ENCODE measurements at places on chromosomes 3 and 15. TPM values are rescaled to one million over a fixed set of nuclear protein-coding genes. Genes with fewer than 3 reads are reported as not detected.

- no peaks in the 10 kb centered on the region for H3K4me1 ChIP-seq
- H3K27me3 ChIP-seq = no peaks in the 10 kb centered on the region
- no peak overlapping the region for H3K27ac ChIP-seq
- no peak for DNase-seq
These were observed 346.9 kb upstream of the CDIN1 start for GRCh38 chr15:36232491-36232890.

GRCh38 chr3:130091958-130092357, 10.3 kb downstream of the ALG1L2 start:
- H3K4me3 ChIP-seq = no peak overlapping the region
- no peak for DNase-seq
- no peak overlapping the region for H3K27ac ChIP-seq

CCDC39 gene
- not detected for total RNA-seq

DNA sequence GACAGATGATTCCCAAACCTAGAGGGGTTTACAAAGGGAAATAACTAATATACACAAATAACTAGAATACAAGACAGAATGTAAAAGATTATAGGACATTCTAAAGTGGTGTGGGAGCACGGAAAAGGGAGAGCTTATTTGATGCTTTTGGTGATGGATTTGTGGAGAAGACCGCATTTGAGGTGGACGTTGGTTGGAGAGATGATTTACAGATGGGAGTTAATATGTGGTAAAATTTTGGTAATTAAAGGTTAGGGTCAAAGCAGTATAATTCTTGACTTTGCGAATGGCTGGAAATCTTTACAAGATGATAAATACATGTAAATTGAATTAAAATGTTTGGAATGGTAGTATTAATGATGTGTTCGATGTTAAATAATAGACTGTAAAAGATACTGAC, 1.2 kb downstream of the KNL1 start:
- H3K27me3 ChIP-seq = no peaks in the 10 kb centered on the region
- H3K4me1 ChIP-seq = no peaks in the 10 kb centered on the region
- H3K36me3 ChIP-seq = no peaks in the 10 kb centered on the region

- no peak for DNase-seq
- no peaks in the 10 kb centered on the region for H3K27me3 ChIP-seq
- no peaks in the 10 kb centered on the region for H3K4me1 ChIP-seq
- no peak overlapping the region for H3K27ac ChIP-seq
These were observed 94.5 kb downstream of the P3H2 start for GRCh38 chr3:190026154-190026553.

DNA sequence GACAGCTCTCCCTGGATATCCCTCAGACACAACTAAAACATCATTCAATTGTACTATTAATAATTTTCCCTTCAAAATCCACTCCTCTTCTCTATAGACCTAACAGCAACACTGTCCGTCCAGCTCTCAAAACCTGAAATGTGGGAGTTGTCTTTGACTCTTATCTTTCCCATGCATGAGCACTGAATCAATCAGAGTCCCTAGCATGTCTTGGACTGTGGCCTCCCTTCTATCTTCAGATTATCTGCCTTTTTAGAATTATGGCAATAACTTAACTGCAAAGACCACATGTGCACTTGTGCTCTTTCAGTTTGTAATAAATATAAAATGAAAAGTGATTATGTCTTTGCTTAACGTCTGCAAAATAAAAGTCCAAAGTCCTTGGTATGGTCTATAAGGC, 107.0 kb downstream of the UBE3A start:
- no peaks in the 10 kb centered on the region for H3K4me1 ChIP-seq
- peaks cover 5% of the 10 kb centered on the region for H3K36me3 ChIP-seq
- no peak overlapping the region for H3K27ac ChIP-seq
- no peak overlapping the region for H3K4me3 ChIP-seq
- no peaks in the 10 kb centered on the region for H3K27me3 ChIP-seq

- DNase-seq = peak; percentile 76
- H3K27me3 ChIP-seq = no peaks in the 10 kb centered on the region
- peak overlapping the region; percentile 94 for H3K4me3 ChIP-seq
- H3K4me1 ChIP-seq = peaks cover 26% of the 10 kb centered on the region
- H3K27ac ChIP-seq = peak overlapping the region; percentile 92
These were observed 1.6 kb upstream of the SIN3A start for GRCh38 chr15:75452865-75453702.

EAF2 gene
- 4.8 TPM for total RNA-seq

WDR93 gene
- total RNA-seq = not detected

AHSG gene
- not detected for total RNA-seq

GRCh38 chr15:100899601-100900000, 19.6 kb upstream of the LRRK1 start:
- H3K27me3 ChIP-seq = no peaks in the 10 kb centered on the region
- H3K4me3 ChIP-seq = no peak overlapping the region
- peaks cover 15% of the 10 kb centered on the region for H3K4me1 ChIP-seq

DNA sequence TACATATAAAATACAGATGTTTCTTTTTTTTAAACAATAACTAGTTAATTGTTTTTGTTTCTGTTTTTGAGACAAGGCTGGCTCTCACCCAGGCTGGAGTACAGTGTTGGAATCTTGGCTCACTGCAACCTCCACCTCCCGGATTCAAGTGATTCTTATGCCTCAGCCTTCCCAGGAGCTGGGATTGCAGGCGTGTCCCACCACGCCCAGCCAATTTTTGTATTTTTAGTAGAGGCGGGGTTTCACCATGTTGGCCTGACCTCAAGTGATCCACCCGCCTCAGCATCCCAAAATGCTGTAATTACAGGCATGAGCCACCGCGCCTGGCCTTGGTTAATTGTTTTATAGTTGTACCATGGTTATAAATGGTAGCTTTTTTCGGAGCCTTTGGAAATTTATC, 72.3 kb downstream of the PIAS1 start:
- H3K27me3 ChIP-seq = no peaks in the 10 kb centered on the region
- peaks cover 6% of the 10 kb centered on the region for H3K4me1 ChIP-seq
- no peak for DNase-seq
- no peak overlapping the region for H3K27ac ChIP-seq
- no peaks in the 10 kb centered on the region for H3K36me3 ChIP-seq
- no peak overlapping the region for H3K4me3 ChIP-seq

PLA1A gene
- total RNA-seq = 37.6 TPM

DNA sequence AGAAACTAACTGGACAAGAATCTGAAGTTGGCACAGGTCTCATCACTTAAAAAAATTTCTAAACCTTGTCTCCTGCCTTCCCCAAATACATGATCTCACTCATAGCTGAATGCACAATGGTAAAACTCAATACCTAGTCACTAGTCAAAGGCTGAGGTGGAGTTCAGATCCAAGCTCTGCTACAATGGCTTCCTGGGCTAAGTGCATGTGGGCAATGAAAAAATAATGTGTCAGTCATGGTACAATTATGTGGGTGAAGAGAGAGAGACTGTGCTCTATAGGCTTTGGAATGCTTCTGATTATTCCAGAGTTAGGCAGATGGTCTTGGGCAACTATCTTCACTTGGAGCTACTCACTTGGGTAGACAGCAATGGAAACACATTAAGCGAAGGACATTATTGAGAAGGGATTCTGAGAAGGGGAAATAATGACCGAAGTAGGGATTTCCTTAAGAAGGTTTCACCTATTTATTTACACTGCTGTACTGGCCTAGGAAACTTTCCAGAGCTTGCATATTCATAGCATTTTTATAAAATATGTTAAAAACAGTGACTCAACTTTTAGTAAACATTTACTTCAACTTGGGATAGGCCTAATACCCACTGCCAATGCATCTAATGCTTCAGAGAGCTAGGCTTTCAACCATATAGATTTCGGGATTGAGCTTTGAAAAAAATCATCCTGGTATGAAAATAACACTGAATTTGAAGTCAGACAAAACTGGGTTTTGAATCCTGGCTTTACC, 58.7 kb upstream of the PLXND1 start:
- no peaks in the 10 kb centered on the region for H3K27me3 ChIP-seq
- peaks cover 5% of the 10 kb centered on the region for H3K4me1 ChIP-seq
- DNase-seq = no peak
- H3K36me3 ChIP-seq = peaks cover 2% of the 10 kb centered on the region
- no peak overlapping the region for H3K27ac ChIP-seq

- H3K36me3 ChIP-seq = no peaks in the 10 kb centered on the region
- H3K27me3 ChIP-seq = no peaks in the 10 kb centered on the region
- H3K27ac ChIP-seq = no peak overlapping the region
- no peaks in the 10 kb centered on the region for H3K4me1 ChIP-seq
These were observed 175.6 kb downstream of the MFSD1 start for GRCh38 chr3:158977497-158977896.

IL17RE gene
- total RNA-seq = 22.6 TPM
